ENCODE measurements at places on chromosomes 3 and 15.

GRCh38 chr3:193788189-193788991, 195.4 kb downstream of the OPA1 start:
- no peak for DNase-seq

DNA sequence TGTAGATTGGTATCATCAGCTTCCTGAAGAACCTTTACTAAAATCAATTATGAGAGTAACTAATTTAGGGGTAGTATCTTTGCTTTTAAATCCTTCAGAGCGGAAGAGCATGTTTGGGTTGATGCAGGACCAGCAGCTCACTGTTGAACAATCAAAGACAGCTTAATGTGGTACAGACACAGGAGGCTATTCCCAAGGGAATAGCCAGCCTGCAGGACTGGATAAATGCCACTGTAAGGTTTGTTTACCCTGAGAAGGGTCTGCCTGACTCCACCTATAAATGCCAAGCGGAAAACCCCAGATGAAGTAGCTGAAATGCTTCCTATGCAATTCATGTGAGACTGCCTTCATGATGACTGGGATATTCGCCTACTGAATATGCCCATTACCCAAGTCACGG, 16.0 kb upstream of the STAC start:
- no peak for DNase-seq

DNA sequence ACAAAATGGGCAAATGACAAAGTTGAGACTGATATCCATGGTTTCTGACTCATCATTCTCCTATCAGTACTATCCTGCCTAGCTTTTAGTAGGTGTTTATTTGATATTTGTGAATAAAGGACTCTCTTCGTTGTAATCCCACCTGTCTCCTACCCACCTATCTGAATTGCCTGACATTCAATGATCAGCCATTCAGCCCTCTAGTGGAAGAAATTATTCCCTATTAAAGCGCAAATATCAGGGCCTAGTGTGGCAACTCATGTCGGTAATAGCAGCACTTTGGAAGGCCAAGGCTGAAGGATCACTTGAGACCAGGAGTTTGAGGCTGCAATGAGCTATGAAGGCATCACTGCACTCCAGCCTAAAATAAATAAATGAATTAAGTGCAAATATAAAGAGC, 195.7 kb upstream of the SETMAR start:
- no peak for DNase-seq

- DNase-seq = no peak
Observed at GRCh38 chr15:91116113-91117067, 16.3 kb downstream of the SV2B start.

GRCh38 chr15:52261498-52262242, 33.9 kb downstream of the MYO5C start:
- DNase-seq = no peak

- DNase-seq = no peak
Observed at GRCh38 chr3:165852711-165853110, 15.5 kb upstream of the BCHE start.

DNA sequence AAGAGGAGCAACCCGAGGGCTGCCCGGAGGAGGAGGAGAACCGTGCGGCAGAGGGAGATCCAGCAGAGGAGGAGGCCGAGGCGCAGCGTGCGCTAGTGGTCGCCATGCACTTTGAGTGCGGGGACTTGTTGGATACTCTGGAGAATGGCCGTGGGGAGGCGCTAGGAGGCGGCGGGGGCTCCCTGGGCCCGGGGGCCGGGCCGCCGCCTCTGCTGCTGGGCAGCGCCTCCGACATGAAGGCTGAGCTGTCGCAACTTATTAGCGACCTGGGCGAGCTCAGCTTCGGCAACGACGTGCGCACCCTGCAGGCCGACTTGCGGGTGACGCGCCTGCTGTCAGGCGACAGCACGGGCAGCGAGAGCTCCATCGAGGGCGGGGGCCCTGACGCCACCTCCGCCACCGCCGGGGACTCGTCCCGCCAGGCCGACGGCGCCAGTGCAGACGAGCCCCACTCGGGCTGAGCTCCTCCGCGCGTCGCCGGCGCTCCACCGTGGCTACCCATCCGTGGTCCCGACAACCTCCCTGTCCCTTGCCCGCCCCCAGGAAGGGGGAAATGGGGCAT, 2.0 kb downstream of the FAM43A start:
- peak; percentile 44 for DNase-seq

- no peak for DNase-seq
Observed at GRCh38 chr3:70992562-70993204, 590.8 kb downstream of the FOXP1 start.

DNA sequence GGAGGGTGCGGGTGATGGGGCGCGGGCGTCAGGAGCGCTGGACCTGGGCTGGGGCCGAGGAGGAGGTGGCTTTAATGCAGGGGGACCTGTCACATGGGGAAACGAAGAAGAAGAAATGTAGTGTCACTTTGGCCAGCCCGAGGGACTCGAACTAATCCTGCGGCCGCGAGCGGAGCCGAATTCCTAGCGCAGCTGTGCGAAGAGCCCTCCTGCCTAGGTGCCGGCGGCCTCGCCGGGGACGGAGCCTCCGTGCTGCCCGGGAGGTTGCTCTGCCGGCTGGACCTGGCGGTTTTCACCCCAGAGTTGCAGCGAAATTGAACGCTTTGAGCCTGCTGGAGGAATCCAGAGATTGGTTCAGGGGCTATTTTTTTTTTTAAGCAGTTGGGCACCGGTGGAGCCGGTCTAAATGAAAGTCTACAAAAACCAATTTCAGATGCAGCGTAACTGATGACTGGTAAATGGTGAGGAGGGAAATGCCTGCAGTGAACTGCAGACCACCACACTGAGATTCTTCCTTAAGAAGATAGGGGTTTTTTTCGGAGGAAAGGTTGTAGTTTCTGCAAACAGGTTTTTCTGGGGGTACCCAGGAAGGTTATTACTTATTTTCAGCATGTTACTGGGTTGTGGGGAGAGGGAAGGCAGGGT, 662 bp downstream of the TMEM108 start:
- DNase-seq = no peak

- DNase-seq = no peak
Observed at GRCh38 chr3:42557854-42558253, 23.9 kb downstream of the SEC22C start.

DNA sequence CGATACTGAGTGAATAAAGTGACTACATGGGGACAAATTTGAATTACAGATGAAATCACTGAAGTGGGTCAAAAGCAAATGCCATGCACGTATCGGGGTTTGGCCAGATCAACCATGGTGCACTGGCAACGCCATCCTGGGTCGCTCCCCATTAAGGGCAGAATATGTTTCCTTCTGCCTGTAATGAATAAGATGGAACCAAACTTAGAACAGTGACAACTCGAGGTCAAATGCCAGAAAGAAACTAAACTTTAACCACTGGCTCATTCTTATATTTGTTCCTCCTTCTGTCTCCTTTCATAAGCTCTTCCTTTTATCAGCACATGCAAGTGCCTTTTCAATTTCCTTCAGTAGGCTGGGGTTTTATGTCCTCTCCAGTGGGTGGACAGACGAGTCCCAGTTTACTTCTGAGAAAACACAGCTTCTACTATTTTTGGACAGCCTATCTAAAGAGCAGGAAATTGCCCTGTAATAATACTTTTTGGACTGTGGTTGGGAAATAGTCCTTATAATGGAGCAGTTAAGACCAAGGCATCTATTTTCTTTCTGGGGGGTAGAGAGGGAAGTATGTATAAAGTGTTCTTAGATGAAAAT, 61.4 kb downstream of the WHAMM start:
- DNase-seq = no peak

DNA sequence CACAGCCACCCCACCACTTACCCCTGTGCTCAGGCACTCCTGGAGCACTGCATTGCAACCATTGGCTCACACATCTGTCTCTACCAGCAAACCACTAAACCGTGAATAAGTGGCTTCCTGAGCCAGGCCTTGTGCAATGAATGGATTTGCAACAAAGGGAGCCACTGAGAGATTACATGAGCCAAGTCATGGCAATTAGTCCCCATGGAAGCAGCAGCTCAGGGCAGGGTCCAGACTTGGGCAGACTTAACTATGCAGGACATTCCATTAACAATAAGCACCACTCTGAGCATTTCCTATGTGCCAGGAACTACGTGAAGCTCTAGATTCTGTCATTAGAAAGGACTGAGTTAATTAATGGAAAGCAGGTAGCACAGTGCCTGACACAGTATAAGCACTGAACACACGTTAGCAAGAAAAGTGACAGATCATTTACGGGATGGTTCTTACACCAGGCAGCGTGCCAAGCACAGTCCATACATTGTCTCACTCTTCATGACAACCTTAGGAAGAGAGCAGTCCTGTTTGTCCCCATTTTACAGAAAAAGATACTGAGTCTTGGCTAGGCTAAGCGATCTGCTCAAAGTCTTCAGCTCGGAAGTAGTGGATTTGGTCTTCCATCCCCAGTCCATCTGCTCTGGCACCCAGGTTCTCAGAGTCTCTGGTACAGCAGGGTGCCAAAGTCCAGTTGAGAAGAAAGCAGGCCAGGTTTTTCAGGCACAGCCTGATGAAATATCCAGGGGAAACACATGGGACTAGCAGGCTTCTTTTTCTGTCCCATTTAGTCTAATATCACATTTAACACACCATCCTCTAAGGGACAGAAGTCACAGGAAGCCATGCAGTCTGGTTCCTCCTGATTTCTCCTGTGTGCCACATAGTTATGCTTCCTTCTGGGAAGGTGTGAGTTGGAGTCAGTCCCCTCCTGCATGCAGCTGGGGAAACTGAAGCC, 44.1 kb downstream of the LIPC start:
- no peak for DNase-seq

DNA sequence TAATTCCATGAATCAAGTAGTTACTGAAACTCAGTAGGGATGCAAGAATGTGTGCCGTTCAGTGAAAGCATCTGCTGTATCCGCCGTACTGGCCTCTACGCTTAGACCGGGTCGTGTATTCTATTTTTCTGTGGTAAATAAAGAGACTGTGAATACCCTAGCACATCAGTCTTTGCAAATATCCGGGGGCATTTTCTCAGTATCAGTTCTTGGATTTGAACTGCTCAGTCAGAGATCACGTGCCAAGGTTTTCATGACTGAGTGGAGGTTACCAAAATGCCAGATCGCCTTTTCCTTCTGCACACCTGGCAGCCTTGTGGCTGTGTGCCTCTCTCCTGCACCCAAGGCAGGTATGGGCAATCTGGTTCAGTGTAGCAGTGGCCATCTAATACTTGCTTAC, 377.0 kb downstream of the OCA2 start:
- no peak for DNase-seq

- no peak for DNase-seq
Observed at GRCh38 chr3:116188231-116188785, 257.0 kb downstream of the LSAMP start.

GRCh38 chr15:29870495-29871151, 48.4 kb upstream of the TJP1 start:
- DNase-seq = no peak

- no peak for DNase-seq
Observed at GRCh38 chr3:1348547-1348946, 255.7 kb downstream of the CNTN6 start.

- DNase-seq = no peak
Observed at GRCh38 chr3:20051123-20051806, 11.0 kb downstream of the KAT2B start.

DNA sequence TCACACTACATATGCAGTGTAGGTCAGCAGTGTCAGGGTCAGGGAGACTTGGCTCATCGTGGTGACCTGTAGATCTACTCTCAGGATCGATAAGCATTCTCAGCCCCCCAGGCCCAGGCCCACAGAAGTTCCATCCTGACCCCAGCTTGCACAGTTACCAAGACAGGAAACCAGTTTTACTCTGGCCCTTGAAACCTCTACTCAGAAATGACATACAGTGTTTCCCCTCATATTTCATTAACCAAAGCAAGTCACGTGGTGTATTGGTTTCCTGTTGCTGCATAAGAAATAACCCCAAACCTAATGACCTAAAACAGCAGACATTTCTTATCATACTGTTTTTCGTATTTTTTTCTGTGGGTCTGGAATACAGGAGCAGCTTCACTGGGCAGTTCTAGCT, 242.2 kb downstream of the SLCO3A1 start:
- peak; percentile 21 for DNase-seq

DNA sequence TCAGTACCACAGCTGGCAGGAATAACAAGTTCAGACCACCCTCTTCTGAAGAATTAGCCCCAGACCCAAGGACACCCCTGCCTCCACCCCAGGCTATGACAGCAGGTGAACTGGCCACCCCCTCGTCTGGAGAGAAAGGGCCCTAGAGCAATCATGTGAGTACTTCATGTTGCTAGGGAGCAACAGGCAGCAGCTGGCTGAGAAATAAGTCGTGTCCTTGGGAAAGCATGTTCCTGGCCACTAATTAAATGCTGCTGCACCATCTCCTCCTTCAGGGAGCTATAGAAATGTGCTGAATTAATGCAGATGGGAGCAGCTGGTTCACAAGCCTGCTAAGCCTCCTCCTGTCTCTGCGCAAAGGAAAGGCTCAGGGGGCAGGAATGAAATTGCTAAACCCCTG, 31.5 kb downstream of the MRPS11 start:
- DNase-seq = no peak

DNA sequence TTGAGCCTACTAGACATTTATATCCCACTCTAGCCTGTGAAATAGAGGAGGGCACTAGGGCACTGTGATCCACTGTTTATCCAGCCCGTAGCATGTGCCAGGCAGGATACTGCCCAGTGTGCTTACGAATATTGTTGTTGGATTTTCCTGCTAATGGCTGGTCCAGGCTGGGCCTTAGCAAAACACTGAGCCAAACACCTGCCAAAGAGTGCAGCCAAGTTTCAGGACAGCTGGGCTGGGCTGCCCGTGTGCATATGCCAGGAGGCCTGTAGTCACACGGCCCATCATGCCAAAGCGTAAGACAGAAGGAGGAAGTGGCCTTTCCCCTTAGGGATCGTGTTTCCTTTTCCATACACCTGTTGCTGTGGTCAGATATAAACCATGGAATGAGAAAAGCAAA, 54.5 kb upstream of the ABHD10 start:
- DNase-seq = no peak
